CD4-positive, alpha-beta T cell treated with Interleukin-2 at 100 ng/mL for 4 hours (primary cell): ENCODE measurements at places on chromosomes 7 and 10.

GRCh38 chr7:10300577-10300976 lies 673.1 kb upstream of the PHF14 start:
- DNase-seq = no peak

- no peak for DNase-seq
Observed at GRCh38 chr10:111231779-111232178, 154.9 kb downstream of the ADRA2A start.

DNA sequence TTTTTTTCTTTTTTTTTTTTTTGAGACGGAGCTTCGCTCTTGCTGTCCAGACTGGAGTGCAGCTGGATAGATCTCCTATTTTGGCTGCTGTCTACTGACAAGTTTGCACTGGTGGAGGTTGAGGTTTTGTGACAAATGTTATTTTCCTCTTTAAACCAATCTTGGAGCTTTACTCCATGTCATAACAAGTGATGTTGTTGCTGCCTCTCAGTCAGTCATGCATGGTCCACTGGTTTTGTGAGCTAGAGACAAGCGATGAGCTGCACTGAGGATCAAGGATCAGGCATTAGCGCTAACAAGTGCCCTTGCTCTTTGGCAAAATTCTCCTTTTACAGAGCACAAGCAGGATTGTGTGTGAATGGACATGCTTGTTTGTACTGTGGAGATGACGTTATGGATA lies 805 bp upstream of the WDFY4 start:
- no peak for DNase-seq

DNA sequence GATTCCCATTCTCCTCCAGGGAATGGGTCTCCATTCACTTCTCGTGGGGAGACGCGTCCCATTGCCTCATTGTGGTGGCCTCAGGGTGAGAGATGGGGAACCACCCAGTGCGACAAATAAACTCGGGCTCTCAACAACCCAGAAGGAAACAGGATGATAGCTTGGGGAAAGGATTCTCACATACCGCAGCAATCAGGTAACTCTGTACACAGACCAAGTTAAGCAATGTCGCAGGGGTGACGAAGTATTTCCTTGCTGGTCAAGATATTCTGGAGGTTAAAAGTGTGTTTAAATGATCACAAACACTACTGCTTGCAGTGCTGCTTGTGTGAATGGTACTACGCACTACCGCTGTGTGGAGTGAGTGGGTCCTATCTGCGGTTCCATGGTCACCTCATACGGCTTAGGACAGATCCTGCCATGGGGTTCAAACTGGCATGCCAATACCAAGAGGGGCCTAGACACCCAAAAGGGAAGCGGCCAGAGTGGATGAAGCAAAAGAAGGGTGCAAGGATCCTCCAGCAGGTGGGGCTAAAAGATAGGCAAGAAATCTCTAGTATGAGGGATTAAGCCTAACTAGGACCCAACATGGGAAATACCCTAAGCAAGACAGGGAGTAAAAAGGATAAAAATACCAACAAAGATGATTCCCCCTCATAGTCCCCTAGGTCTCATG lies 143.8 kb upstream of the TMEM106B start:
- peak; percentile 72 for DNase-seq

GRCh38 chr10:86715156-86715795 lies 41.1 kb upstream of the BMPR1A start:
- no peak for DNase-seq

GRCh38 chr7:81075150-81075549 lies 156.3 kb upstream of the SEMA3C start:
- no peak for DNase-seq

DNA sequence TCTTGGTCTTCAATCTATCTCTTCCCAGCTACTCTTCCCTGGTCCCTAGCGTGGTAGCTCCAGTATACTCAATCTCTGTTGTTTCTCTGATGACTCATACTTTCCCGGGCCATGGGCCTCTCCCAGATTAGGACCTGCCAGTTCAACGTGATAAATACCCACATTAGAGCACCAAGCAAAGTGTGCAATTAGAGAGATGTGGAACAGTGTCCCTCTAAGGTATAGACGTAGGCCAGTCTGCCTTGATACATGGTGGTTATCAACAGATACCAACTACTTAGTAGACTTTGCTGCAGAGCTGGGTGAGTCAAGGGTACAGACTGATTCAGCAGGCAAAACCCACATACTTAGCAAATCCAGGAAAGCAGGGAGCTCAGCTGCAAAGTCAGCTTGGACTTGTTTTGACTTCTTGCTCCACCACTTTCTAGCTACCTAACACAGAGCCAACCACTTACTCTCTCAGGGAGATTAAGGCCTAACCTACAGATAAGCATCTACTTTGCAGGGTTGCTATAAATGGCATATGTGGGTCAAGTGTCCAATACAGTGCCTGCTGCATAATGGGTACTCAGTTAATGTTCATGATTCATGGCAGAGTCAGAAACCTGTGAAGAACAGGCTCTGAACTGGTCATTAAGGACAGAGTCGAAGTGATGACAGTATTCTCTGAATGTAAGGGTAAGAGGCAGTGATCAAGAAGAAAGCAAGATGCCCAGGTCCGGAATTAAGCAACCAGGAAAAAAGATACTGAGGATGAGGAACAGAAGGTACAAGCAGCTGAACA lies 176.1 kb downstream of the CHN2 start:
- DNase-seq = no peak

- no peak for DNase-seq
Observed at GRCh38 chr10:124745252-124745651, 1.1 kb upstream of the FAM53B start.

- no peak for DNase-seq
Observed at GRCh38 chr10:75344170-75344569, 57.4 kb downstream of the ZNF503 start.

DNA sequence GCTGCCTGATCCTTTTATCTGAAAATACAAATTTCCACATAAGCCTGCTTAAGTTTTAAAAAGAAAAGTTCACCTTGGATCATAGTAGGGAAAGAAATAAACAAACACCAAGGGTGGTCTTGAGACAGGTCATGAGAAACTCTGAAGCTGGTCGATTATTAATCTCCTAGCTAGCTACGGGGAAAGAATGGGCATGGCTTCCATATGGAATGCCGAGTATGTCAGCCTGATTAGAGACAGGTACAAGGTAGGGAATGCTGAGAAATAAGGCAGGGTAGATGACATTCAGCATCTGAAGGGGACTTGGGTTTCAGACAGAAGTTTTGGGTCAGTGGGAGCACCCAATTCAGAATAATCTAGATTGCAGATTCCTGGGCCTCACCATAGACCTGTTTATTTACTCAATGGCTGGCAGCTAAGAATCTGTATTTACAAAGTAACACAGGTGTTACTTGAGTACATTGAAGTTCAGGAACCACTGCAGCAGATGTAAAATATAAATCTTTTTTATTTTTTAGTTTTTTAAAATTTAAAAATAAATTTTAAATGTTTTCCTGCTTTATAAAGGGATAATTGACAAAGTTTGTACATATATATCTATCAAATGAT lies 49.0 kb downstream of the SCIN start:
- DNase-seq = no peak

GRCh38 chr10:8768852-8769251 lies 714.4 kb downstream of the GATA3 start:
- no peak for DNase-seq

- no peak for DNase-seq
Observed at GRCh38 chr10:125698481-125698998, 15.6 kb upstream of the TEX36 start.

DNA sequence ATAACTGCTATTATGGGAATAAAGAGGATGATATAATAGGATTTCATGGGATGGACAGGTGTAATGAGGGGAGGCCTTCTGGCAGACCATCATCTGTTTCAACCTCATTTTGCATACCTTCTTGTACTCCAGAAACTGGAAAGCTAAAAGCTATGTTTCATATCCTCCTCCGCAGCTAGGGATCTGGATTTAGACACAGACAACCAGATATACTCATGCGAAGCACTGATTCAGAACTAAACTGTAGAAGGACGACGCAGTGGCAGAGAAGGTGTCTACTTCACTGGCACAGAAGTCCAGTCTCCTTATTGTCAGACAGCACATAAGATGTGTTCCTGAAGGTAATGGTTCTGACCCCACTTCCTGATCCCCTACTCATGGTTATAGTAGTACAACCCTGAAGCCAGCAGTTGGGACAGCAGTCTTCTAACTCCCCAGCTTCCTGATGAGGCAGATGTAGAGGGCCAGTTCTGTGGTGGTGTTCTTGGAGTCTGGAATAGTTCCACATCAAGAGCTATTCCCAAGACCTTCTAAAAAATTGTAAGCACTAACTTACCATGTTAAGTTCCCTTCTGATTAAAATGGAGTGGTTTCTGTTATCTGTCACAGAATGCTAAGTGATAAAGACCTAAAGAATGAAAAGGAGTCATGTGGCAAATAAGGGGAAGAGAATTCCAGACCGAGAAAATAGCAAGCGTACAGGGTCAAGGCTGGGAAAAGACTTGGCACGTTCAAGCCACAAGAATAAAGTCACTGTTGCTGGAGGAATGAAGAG lies 550.3 kb downstream of the GRM8 start:
- DNase-seq = no peak

GRCh38 chr7:99674995-99675742 lies 4.6 kb downstream of the CYP3A5 start:
- DNase-seq = no peak

DNA sequence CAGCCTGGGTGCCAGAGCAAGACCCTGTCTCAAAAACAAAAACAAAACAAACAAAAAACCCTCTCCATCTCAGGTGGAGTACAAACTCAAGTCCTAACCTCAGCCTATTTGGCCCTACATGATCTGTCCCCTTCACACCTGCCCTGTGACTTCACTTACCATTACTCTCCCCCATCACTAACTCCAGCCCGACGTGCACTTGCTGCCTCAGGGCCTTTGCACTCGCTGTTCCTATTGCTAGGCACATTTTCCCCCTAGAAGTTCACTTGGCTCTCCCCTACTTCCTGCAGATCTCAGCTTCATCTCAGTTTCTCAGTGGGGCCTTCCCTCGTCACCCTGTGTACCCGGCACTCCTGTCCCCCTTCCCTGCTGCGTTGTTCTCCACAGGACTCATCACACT lies 8.5 kb upstream of the LRMDA start:
- DNase-seq = no peak

- DNase-seq = no peak
Observed at GRCh38 chr7:102085218-102085772, 201.4 kb upstream of the SH2B2 start.

DNA sequence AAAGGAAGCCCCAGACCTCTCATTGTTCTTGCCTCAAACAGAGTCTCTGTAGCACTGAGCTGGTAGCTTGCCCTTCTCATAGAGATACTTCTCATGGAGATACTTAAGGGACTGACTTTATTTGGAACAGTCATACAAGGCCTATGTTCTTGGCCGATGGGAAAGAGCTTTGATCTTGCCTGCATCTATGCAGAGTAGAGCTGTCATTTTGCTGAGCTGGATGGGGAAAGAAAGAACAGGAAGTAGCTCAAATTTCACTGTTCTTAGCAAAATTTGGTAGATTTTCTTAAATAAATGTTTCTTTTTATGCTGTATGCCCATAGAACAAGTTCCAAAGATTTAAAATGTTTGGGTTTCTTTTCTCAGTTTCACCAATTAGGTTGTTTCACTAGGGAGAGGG lies 119.3 kb upstream of the SEC61G start:
- DNase-seq = no peak

- no peak for DNase-seq
Observed at GRCh38 chr7:22561321-22561811, 61.4 kb upstream of the STEAP1B start.

DNA sequence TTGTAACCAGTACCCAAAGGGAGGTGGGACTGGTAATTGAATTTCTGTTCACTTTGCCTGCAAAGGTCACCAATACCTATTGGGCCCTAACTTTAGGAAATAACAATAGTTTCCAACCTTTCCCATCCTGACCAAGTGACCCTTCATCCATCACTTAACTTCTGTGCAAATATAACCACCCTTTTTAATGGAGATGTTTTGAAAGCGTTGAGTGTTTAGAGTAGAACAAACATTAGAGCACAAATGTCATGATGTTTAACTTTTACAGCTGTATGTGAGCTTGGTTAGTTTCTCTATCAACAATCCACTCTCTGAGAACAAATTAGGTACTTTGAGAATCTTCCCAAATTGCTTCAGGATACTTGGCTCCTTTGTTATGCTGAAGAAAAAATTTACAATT lies 66.4 kb downstream of the MET start:
- no peak for DNase-seq

GRCh38 chr10:70680899-70681730 lies 8.8 kb downstream of the ADAMTS14 start:
- DNase-seq = no peak

- no peak for DNase-seq
Observed at GRCh38 chr10:125128397-125129075, 31.8 kb downstream of the CTBP2 start.

- DNase-seq = no peak
Observed at GRCh38 chr10:126349101-126349500, 39.2 kb downstream of the ADAM12 start.

DNA sequence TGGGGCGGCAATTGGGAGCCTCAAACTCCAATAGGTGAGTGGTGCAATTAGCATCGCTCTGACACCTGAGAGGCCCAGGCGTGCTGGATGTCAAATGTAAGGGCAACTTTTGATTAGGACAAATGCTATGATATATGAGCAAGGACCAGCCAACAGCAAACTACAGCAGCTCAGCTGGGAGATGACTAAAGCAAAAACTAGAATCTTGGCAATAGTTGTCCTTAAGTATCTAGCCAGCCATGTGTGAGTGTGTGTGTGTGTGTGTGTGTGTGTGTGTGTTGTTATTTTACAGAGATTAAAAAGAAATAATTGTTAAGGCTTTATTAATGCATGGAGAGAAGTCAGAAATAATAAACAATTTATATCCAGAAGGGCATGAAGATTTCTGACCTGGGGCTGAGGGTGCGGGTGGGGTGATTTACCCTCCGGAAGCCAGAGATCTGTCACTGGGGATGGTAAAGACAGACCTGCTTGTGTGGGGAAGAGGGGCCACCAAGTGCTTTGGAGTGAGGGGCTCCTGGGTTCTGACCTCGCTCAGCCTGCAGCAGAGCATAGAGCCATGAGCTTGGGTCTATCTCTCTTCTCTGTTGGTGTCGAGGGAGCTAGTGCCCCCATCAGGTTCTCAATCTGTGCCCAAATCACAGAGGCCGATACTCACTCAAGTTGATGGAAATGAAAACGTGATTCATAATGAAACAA lies 77.3 kb downstream of the EMX2 start:
- no peak for DNase-seq

DNA sequence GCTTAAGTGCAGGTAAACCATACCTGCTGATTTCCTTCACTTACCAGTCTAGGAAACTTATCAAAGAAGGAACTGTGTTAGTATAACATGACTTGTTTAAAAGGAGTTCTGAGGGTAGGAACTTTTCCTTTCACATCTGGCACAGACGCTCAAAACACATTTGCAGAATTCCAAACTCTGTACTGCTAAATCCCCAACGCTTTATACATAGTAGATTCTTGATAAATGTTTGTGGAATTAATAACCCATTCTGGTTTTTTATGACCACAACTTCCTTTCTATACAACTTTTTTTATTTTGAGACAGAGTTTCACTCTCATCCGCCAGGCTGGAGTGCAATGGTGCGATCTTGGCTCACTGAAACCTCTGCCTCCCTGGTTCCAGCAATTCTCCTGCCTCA lies 7.7 kb upstream of the TRUB1 start:
- DNase-seq = no peak
